GM12878 (cell line): ENCODE measurements at places on chromosomes 6 and 20. TPM values are rescaled to one million over a fixed set of nuclear protein-coding genes. Genes with fewer than 3 reads are reported as not detected.

GRCh38 chr6:160134779-160135547 is 13.3 kb downstream of the SLC22A1 start:
- no peak for DNase-seq

DNA sequence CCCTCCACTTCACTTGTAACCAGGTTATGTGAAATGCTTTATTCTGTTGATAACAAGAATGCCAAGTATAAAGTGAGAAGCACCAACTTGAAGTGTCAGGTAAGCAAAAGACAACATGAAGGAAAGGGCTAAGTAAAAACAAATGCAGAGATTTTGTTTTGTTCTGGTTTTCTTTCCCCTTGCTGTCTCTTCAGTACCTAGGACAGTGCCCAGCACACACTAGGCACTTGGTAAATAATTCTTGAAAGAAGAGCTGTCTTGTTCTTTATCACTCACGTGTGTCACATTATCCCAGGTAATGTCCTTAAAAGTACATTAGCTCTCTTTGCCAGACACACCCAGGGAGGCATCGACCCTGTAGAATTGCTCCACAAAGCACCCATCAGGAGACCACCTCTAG is 350.0 kb upstream of the IRAK1BP1 start:
- DNase-seq: no peak

DNA sequence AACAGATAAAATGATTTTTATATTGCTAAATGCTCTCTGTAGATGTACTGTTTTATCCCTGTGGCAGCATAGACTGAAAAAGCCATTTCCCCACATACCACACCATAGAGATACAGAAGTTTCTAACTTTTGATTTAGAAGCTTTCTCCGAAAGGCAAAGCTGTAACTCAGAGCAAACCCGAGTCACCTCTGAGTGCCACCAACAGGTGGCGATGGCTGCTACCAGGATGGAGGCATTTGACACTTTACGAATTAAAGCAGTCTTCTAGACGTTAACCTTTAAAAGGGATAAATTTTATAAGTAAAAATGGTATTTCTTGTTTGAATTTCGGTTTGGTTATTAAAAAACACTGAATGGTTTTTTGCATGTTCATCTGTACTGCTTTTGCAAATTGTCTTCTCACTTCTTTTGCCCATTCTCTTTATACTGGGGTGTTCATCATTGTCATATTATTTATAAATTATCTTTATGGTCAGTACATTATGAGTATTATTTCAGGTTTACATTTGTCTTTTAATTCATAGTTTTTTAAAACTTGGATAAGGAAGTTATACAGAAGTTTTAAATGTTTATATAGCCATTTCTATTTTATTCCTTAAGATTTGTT is 201.0 kb upstream of the CEP162 start:
- no peak for DNase-seq

GRCh38 chr20:59729506-59729905 is 125.2 kb downstream of the PHACTR3 start:
- DNase-seq: no peak

DNA sequence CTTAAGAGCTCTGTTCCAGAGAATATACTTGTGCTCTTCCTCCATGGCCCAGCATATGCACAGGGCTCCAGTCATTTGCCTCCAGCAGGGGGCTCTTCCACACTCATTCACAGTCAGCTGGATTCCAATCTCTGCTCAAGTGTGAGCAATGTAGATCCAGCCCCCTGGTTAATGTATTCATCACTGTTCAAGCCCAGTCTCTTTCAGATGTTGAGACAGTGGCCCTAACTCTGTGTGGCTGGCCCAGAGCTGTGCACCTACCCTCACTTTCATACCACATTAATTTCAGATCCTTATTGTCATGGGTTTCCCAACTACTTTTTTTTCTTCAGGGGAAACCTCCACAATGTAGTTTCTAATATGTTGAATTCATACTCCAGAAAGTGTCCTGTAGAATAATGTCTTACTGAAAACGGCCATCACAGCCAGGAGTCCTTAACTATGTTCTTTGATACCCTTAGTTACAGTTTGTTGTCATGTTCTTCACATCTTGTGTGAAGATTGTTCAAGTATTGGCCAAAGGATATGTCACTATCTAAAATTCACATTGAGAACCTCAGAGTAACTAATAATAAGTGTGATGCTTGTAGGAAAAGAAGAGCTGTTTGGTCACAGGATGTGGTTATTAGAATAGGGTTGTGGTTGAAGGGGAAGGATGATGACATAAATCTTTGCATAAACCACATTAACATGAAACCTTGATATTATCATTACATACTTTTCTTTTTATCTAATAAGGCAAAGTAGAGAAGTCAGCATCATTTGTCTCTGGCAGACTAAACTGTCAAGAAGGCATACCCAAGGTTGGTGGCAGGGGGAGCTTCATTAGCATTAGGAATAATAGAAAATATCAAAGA is 14.4 kb upstream of the HLA-DQA1 start:
- peak; percentile 96 for DNase-seq

DNA sequence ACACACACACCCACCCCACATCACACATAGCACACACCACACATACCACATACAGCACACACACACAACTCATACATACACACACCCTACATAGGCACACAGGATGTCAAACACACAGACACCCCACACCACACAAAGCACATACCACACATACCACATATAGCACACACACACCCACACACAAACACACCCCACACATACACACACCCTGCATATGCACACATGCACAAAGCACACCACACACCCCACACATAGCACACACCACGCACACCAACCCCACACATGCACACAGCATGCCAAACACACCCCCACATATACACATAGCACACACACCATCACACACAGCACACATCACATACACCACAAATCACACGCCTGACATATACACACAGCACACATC is 79.1 kb downstream of the RAMACL start:
- DNase-seq: no peak

The USP49 gene
- total RNA-seq: 7.7 TPM in 2 replicates

The RGS17 gene
- total RNA-seq: not detected in 2 replicates

The TREML1 gene
- not detected in 2 replicates for total RNA-seq

The TNXB gene
- total RNA-seq: 1.6 and 2.5 TPM in 2 replicates

The C6orf141 gene
- not detected in 2 replicates for total RNA-seq

The PRDM13 gene
- total RNA-seq: 0.15 TPM in 1 of 2 replicates, not detected in the other

The SMAP1 gene
- 23.2 and 24.6 TPM in 2 replicates for total RNA-seq
